Endothelial cell (in vitro differentiated cells): ENCODE measurements at places on chromosomes 11 and 22. TPM values are rescaled to one million over a fixed set of nuclear protein-coding genes. Genes with fewer than 3 reads are reported as not detected.

GRCh38 chr11:1394936-1395772, 5.4 kb downstream of the BRSK2 start:
- no peak overlapping the region for H3K4me3 ChIP-seq
- peaks cover 4% of the 10 kb centered on the region for H3K36me3 ChIP-seq
- H3K27me3 ChIP-seq = peaks cover 11% of the 10 kb centered on the region
- DNase-seq = no peak
- no peaks in the 10 kb centered on the region for H3K4me1 ChIP-seq
- H3K27ac ChIP-seq = no peak overlapping the region

DNA sequence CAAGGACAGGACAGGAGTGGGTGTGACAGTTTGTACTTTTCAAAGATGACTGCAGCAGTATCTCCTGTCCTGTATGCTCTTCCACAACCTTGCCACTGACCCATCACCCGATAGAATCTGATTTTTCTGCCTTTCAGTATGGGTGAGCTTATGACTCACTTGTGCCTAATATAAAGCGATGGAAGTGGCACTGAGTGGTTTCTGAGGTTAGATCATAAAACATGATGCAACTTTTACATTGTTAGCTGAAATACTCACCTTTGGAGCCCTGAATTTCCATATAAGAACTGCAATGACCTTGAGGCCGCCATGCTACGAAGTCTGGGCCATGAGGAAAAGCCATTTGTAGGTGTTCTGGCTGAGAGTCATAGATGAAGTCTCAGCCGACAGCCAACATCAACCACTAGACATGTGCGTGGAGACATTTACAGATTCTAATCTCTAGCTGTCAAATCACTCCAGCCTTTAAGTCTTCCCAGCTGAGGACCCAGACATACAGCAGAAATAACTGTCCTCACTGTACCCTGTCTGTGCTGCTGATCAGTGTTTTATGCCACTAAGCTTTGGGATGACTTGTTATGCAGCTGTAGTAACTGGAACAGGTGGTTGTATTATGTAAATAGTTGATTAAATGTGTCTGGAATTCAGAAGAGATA, 105.9 kb upstream of the ARHGAP20 start:
- H3K27ac ChIP-seq = no peak overlapping the region
- H3K36me3 ChIP-seq = no peaks in the 10 kb centered on the region
- peaks cover 4% of the 10 kb centered on the region for H3K27me3 ChIP-seq
- DNase-seq = no peak

The CADM1 gene
- 65.5 TPM for total RNA-seq

DNA sequence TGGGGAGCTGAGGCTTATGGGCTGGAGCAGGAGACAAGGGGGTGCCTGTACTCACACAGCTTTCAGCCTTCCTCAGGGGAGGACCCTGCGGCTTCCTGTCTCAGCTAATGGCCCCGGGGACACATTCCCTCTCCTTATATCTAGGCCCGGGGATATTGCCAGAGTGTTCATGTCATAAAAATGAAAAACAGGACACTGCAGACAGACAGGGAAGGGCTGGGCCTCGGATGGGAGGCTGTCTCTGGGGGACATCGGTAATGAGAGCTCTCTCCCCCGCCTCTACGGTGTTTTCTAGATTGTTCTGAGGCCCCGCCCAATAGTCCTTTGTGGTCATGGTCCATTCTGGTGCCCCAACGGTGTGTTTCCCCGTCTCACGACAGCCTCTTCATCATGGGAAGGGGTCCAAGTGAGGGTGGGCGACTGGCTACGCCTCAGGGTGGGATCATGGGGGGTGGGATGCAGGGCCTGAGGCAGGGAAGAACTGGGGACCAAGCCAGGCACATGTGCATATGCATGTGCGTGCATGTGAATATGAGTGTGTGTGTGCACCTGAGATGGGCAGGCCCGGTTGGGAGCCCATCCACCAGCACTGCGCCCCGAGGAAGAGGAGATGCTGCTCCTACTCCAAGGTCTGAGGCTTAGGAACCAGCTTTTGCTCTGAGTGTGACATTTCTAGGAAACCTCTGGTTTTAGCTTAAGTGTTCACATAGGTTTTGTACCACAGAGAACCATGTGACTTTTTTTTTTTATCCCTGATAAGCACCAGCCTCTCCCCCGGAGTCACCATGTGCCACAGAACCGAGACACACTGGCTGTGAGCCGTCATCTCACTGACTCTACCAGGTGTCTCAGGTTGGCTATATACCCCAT, 5.3 kb downstream of the ARVCF start:
- H3K36me3 ChIP-seq = no peaks in the 10 kb centered on the region
- no peak overlapping the region for H3K4me3 ChIP-seq
- H3K4me1 ChIP-seq = peaks cover 2% of the 10 kb centered on the region
- peaks cover 6% of the 10 kb centered on the region for H3K27me3 ChIP-seq
- H3K27ac ChIP-seq = no peak overlapping the region

The POTEH gene
- not detected for total RNA-seq
